ENCODE measurements at places on chromosomes 11 and 22. TPM values are rescaled to one million over a fixed set of nuclear protein-coding genes. Genes with fewer than 3 reads are reported as not detected.

The SYCE3 gene
- not detected for polyA plus RNA-seq

The LRRC74B gene
- 0.07 TPM for polyA plus RNA-seq

The DSCAML1 gene
- 0.86 TPM for polyA plus RNA-seq

The RPS6KB2 gene
- polyA plus RNA-seq, result 33.8 TPM

The TUBGCP6 gene
- polyA plus RNA-seq, result 24.8 TPM

The SPDYC gene
- not detected for polyA plus RNA-seq

The DRAP1 gene
- 90.7 TPM for polyA plus RNA-seq

The P4HA3 gene
- polyA plus RNA-seq, result 2.5 TPM

The KRTAP5-10 gene
- polyA plus RNA-seq, result not detected

The WNT11 gene
- polyA plus RNA-seq, result 15.2 TPM

The MISFA gene
- 5.7 TPM for polyA plus RNA-seq

The CARNS1 gene
- polyA plus RNA-seq, result 44.1 TPM

The SMCO4 gene
- 12.6 TPM for polyA plus RNA-seq

The PKP3 gene
- polyA plus RNA-seq, result 9.7 TPM

The FAM181B gene
- polyA plus RNA-seq, result 0.07 TPM

The AKIP1 gene
- polyA plus RNA-seq, result 25.5 TPM

The SPTY2D1 gene
- 16.5 TPM for polyA plus RNA-seq

The ZNF214 gene
- 2.9 TPM for polyA plus RNA-seq

The SCN4B gene
- 2.8 TPM for polyA plus RNA-seq

The CNIH2 gene
- 3.8 TPM for polyA plus RNA-seq

The RAB38 gene
- polyA plus RNA-seq, result 1.4 TPM

The MS4A7 gene
- polyA plus RNA-seq, result 7.8 TPM

The POU2F3 gene
- polyA plus RNA-seq, result 0.40 TPM

The OR5T3 gene
- not detected for polyA plus RNA-seq

The CECR2 gene
- 17.9 TPM for polyA plus RNA-seq

The TRIM34 gene
- polyA plus RNA-seq, result 4.8 TPM

The CYP2D6 gene
- 0.94 TPM for polyA plus RNA-seq

The RNF169 gene
- 12.1 TPM for polyA plus RNA-seq

The TENM4 gene
- polyA plus RNA-seq, result 7.2 TPM

Measured in muscle of back (tissue), 13 donors.